ENCODE measurements at places on chromosomes 16 and 17. TPM values are rescaled to one million over a fixed set of nuclear protein-coding genes. Genes with fewer than 3 reads are reported as not detected.

GRCh38 chr16:48676836-48677235, 66.9 kb upstream of the N4BP1 start:
- H3K4me3 ChIP-seq: no peak overlapping the region
- no peaks in the 10 kb centered on the region for H3K4me1 ChIP-seq
- no peaks in the 10 kb centered on the region for H3K27me3 ChIP-seq
- no peak for DNase-seq

The SCNN1G gene
- total RNA-seq: not detected

GRCh38 chr17:63035271-63035670, 69.2 kb downstream of the TANC2 start:
- H3K27ac ChIP-seq: no peak overlapping the region
- H3K27me3 ChIP-seq: no peaks in the 10 kb centered on the region
- peaks cover 30% of the 10 kb centered on the region for H3K4me1 ChIP-seq
- no peaks in the 10 kb centered on the region for H3K36me3 ChIP-seq
- peak; percentile 79 for DNase-seq
- no peak overlapping the region for H3K4me3 ChIP-seq

The SLC7A6 gene
- total RNA-seq: 66.3 TPM

The WNT3 gene
- total RNA-seq: 2.4 TPM

DNA sequence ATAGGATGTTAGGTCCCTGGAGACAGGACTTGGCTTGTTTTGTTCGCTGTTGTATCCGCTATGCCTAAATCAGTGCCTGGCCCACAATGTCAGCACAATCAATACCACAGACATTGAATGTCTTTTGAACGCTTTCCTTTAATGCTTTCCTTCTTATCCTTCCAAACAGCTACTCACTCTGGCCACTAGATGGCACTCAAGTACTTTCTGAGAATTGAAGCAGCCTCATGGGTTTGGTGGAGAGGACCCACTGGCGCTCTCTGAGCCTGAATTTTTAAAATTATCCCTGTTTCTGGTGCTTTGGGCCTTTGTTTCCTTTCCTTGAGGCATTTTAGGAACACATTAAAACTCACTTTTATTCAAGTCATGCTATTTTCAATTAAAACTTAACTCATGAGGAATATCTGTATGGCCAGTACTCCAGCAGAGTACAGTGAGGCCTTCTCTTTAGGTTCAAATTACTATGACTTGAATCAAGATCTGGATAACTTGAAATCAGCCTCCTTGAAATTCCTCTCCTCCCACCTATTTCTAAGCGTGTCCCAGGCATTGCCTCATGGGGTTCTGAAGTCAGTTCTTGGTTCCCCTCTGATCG, 3.2 kb upstream of the NLRP1 start:
- DNase-seq: peak; percentile 33
- no peak overlapping the region for H3K4me3 ChIP-seq
- no peak overlapping the region for H3K27ac ChIP-seq
- H3K27me3 ChIP-seq: no peaks in the 10 kb centered on the region
- H3K36me3 ChIP-seq: no peaks in the 10 kb centered on the region

- H3K4me1 ChIP-seq: no peaks in the 10 kb centered on the region
- H3K27me3 ChIP-seq: peaks cover 16% of the 10 kb centered on the region
- no peak overlapping the region for H3K27ac ChIP-seq
- H3K36me3 ChIP-seq: no peaks in the 10 kb centered on the region
- H3K4me3 ChIP-seq: no peak overlapping the region
Observed at GRCh38 chr16:2819179-2819938, 2.3 kb downstream of the PRSS21 start.

DNA sequence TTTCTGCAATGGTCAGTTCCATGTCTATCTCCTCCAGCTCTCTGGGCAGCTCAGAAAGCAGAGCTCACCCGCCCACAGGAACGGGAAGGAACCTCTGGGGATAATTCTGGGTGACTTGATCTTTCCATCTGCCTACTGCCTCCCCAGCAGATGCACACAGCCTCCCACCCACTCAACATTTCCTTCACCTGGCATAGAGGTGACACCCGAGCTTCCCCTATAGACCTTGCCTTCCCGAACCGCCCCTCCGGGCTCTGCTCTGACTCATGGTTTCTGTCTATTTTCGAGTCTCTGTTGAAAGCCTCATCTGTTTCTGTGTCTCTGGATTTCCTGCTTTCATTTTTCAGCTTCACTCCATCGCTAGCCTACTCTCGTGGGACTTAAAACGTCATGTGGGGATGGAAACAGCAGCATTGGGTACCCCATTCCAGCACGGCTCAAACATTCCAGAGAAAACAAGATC, 11.4 kb downstream of the GGA3 start:
- peak overlapping the region; percentile 5 for H3K4me3 ChIP-seq
- H3K36me3 ChIP-seq: peaks cover 10% of the 10 kb centered on the region
- no peaks in the 10 kb centered on the region for H3K4me1 ChIP-seq
- DNase-seq: no peak
- H3K27ac ChIP-seq: no peak overlapping the region

The ITGAL gene
- total RNA-seq: 0.23 TPM

DNA sequence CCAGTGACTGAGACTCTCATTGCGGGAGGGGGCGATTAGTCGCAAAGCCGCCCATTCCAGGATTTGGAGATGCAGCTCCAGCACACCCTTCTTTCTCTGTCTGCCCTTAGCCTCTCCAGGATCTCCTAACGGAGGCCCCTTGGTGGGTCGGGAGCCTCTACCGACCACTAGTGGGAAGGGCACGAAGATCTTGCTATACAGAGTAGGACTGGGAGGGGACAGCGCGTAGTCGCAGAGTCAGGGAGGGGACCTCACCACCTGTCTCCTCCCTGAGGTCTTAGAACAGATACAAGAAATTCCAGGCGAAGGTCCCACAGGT, 588 bp upstream of the SMTNL2 start:
- no peaks in the 10 kb centered on the region for H3K36me3 ChIP-seq
- no peak overlapping the region for H3K27ac ChIP-seq
- H3K4me3 ChIP-seq: no peak overlapping the region

DNA sequence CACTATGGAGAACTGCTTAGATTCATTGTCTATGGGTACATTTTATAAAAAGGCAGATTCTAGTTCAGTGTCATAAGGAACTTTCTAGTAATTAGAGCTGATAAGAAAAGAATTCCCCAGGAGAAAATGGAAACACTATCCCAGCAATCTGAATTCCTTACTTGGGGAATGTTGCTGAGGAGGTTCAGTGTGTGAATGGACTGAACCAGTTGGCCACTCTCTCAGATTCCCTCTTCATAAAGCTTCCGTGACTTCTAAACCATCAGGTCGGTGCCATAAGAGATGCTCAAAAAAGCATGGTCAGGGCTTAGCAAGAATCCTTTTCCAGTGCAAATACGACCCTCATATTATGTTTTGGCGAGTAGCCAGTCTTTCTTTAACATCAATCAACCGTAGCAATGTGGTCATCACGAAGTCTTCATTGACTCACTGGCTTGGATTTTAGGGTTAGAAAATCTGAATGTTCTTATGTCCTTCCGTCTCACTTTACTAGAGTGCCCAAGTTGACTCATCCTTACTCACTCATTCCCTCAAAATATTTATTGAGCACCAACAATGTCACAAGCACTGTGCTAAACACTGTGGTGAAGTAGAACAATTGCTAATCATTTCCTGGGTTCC, 102.7 kb upstream of the HLF start:
- H3K4me1 ChIP-seq: peaks cover 27% of the 10 kb centered on the region
- no peak overlapping the region for H3K4me3 ChIP-seq
- peak overlapping the region; percentile 17 for H3K27ac ChIP-seq

The C1QTNF8 gene
- total RNA-seq: not detected

- H3K4me3 ChIP-seq: peak overlapping the region; percentile 39
- DNase-seq: peak; percentile 91
- peaks cover 35% of the 10 kb centered on the region for H3K4me1 ChIP-seq
- no peaks in the 10 kb centered on the region for H3K36me3 ChIP-seq
Observed at GRCh38 chr16:50202926-50203624, 50.0 kb downstream of the TENT4B start.

DNA sequence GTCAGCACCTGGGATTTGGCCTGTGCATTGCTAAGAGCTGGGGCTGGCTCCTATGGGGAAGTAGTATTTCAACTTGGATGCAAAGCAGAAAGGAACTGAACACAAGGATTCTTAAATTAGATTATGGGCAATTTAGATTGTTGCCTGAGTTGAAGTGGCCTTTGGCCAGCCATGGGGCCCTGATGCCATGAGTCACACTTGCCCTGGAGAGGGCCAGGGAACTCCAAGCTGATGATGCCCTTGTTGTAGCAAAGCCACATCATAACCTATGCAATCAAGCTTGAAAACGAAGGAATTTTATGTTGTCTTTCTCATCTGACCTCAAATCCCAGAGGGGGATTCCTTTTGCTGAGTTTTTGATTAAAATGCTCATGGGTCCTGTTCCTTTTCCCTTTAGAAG, 3.9 kb upstream of the SPATA32 start:
- no peaks in the 10 kb centered on the region for H3K27me3 ChIP-seq
- peak; percentile 77 for DNase-seq
- peaks cover 45% of the 10 kb centered on the region for H3K36me3 ChIP-seq
- H3K4me3 ChIP-seq: no peak overlapping the region
- H3K4me1 ChIP-seq: peaks cover 38% of the 10 kb centered on the region
- no peak overlapping the region for H3K27ac ChIP-seq

The MFSD6L gene
- total RNA-seq: 0.12 TPM

GRCh38 chr17:66365903-66366302, 63.5 kb downstream of the PRKCA start:
- H3K36me3 ChIP-seq: no peaks in the 10 kb centered on the region
- no peaks in the 10 kb centered on the region for H3K27me3 ChIP-seq
- DNase-seq: no peak
- H3K4me3 ChIP-seq: no peak overlapping the region
- H3K4me1 ChIP-seq: peaks cover 4% of the 10 kb centered on the region

The NOTUM gene
- 0.89 TPM for total RNA-seq

The GAS2L2 gene
- total RNA-seq: 0.07 TPM

GRCh38 chr16:24950275-24950674, 64.9 kb downstream of the ARHGAP17 start:
- H3K4me3 ChIP-seq: no peak overlapping the region
- no peaks in the 10 kb centered on the region for H3K4me1 ChIP-seq
- no peak overlapping the region for H3K27ac ChIP-seq
- H3K27me3 ChIP-seq: no peaks in the 10 kb centered on the region

The SCGB1C2 gene
- total RNA-seq: not detected

GRCh38 chr16:21611556-21612384, 12.4 kb downstream of the METTL9 start:
- H3K4me3 ChIP-seq: no peak overlapping the region
- peaks cover 3% of the 10 kb centered on the region for H3K36me3 ChIP-seq
- H3K27me3 ChIP-seq: no peaks in the 10 kb centered on the region
- H3K27ac ChIP-seq: no peak overlapping the region

GRCh38 chr17:4206962-4207361, 56.8 kb downstream of the ANKFY1 start:
- no peaks in the 10 kb centered on the region for H3K27me3 ChIP-seq
- peak; percentile 29 for DNase-seq
- no peak overlapping the region for H3K4me3 ChIP-seq
- peaks cover 20% of the 10 kb centered on the region for H3K36me3 ChIP-seq
- no peak overlapping the region for H3K27ac ChIP-seq

GRCh38 chr17:79923974-79924638, 84.9 kb upstream of the CBX4 start:
- peaks cover 15% of the 10 kb centered on the region for H3K27me3 ChIP-seq
- no peaks in the 10 kb centered on the region for H3K36me3 ChIP-seq
- H3K4me3 ChIP-seq: no peak overlapping the region
- no peaks in the 10 kb centered on the region for H3K4me1 ChIP-seq

All from astrocyte (in vitro differentiated cells and primary cell).